Left lobe of liver (tissue), 2 donors: ENCODE measurements at places on chromosomes 12 and 14. TPM values are rescaled to one million over a fixed set of nuclear protein-coding genes. Genes with fewer than 3 reads are reported as not detected.

Gene SLC17A8
- 0.23 TPM for total RNA-seq

Gene NKX2-1
- 0.10 TPM for total RNA-seq

Gene TEX52
- not detected for total RNA-seq

Gene SERPINA6
- total RNA-seq, result 155 TPM

Gene CAPRIN2
- total RNA-seq, result 7.2 TPM

Gene TPPP2
- total RNA-seq, result 4.6 TPM

Gene CDCA3
- 0.58 TPM for total RNA-seq

Gene OR11H12
- not detected for total RNA-seq

Gene B3GNT4
- not detected for total RNA-seq

Gene SLC10A1
- total RNA-seq, result 117 TPM

Gene ART4
- 27.5 TPM for total RNA-seq

Gene MCRS1
- total RNA-seq, result 21.0 TPM

Gene ITGB7
- 8.6 TPM for total RNA-seq

Gene KICS2
- 6.9 TPM for total RNA-seq

Gene AKAP5
- 0.45 TPM for total RNA-seq

Gene RNU4-1
- total RNA-seq, result 1,949 TPM

Gene PRR4
- total RNA-seq, result 0.48 TPM

Gene OLR1
- 0.50 TPM for total RNA-seq

Gene PDE3A
- 0.75 TPM for total RNA-seq

Gene TAS2R13
- 0.35 TPM for total RNA-seq

Gene ALG10
- total RNA-seq, result 4.2 TPM

Gene STYK1
- total RNA-seq, result not detected

Gene GZMH
- 0.28 TPM for total RNA-seq

Gene BEGAIN
- 0.70 TPM for total RNA-seq

Gene C12orf50
- 0.05 TPM for total RNA-seq

Gene ZBTB42
- 4.9 TPM for total RNA-seq

Gene RBM19
- 13.5 TPM for total RNA-seq

Gene IL22
- not detected for total RNA-seq

Gene ITGA5
- total RNA-seq, result 29.2 TPM

Gene NPAS3
- total RNA-seq, result not detected

Gene SLC6A13
- 91.6 TPM for total RNA-seq

Gene MRPL51
- 84.1 TPM for total RNA-seq

Gene KLRC1
- not detected for total RNA-seq

Gene MEG3
- total RNA-seq, result 26.7 TPM

Gene VDR
- total RNA-seq, result 0.28 TPM

Gene PLBD1
- total RNA-seq, result 2.5 TPM

Gene SIX4
- total RNA-seq, result 0.10 TPM

Gene NOS1
- 0.08 TPM for total RNA-seq

Gene PLXNC1
- 1.1 TPM for total RNA-seq

Gene GEMIN2
- 3.6 TPM for total RNA-seq
